ENCODE measurements at places on chromosomes 5 and 9.

- no peak for DNase-seq
These were observed 45.2 kb downstream of the ALG2 start for GRCh38 chr9:99176527-99177013.

GRCh38 chr5:141371572-141372475 lies 1.8 kb downstream of the PCDHGB3 start:
- no peak for DNase-seq

GRCh38 chr9:16294133-16294770 lies 576.2 kb downstream of the BNC2 start:
- no peak for DNase-seq

GRCh38 chr9:21491756-21492155 lies 9.6 kb upstream of the IFNE start:
- DNase-seq, result no peak

DNA sequence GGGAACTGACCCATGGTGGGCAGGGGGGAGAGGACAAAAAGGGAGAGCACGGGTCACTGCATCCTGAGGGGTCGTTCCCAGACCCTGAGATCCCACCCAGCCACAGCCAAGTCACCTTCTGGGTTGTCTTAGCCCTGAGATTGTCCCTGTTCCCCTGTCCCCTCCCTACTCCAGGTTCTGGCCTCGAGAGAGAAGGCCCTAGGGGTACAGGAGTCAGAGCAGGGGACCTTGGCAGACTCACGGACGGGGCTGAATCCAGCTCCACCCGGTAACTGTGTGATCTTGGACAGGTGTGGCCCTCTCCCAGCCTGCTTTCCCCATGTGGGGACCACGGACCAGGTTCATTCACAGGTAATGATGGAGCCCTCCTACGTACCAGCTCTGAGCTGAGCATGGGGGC lies 11.2 kb upstream of the CERCAM start:
- DNase-seq, result no peak

GRCh38 chr9:24096756-24097155 lies 270.7 kb upstream of the ELAVL2 start:
- no peak for DNase-seq

DNA sequence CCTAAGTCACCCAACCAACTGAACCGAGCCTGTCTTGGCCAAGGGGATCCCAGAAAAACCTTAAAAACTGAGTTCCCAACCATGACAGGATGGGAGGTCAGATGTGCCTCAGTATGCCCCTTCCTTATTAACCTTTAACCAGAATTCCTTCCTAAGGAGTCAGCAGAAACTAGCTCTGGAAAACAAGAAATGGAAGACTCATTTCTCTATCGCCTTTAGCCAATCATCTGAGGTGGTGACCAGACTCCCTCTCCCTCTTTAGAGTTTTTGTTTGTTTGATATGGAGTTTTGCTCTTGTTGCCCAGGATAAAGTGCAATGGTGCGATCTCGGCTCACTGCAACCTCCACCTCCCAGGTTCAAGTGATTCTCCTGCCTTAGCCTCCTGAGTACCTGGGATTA lies 37.5 kb downstream of the SLC28A3 start:
- DNase-seq, result no peak

- no peak for DNase-seq
These were observed 10.7 kb upstream of the CLK4 start for GRCh38 chr5:178637356-178638074.

DNA sequence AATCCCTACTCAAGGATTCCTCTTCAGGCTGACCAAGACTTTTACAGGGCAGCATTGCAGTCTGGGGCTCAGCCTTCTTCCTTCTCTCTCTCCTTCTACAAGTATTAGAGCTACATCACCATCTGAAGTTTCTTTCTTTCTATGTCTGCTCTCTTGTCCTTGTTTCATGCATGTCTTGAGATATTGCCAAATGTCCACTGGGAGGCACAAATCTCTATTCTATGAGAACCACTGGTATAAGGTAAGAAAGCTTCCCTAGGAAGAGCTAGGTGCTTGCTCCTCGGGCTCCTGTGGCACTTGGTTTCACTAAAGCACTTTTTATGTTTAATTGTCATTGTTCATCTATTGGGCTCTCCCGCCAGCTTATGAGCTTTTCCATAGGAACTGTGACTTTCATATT lies 289.2 kb upstream of the PCSK5 start:
- DNase-seq, result no peak

GRCh38 chr5:178201927-178202235 lies 2.5 kb upstream of the HNRNPAB start:
- no peak for DNase-seq

- DNase-seq, result no peak
These were observed 242.9 kb downstream of the EBF1 start for GRCh38 chr5:158856794-158857193.

- DNase-seq, result no peak
These were observed 69.1 kb downstream of the EPB41L4B start for GRCh38 chr9:109251776-109252106.

DNA sequence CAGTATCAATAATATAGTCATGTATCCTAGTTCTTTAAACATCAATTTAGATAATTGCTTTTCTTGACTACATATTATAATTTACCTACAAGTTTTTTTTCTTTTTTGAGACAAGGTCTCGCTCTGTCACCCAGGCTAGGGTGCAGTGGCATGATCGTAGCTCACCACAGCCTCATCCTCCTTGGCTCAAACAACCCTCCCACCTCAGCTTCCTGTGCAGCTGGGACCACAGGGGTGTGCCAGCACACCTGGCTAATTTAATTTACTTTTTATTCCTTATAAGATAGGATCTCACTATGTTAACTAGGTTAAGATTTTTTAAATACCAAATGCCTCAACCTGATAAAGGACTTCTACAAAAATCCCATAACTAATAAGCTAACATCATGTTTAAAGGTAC lies 21.1 kb downstream of the UIMC1 start:
- DNase-seq, result no peak

GRCh38 chr9:4574657-4575243 lies 84.5 kb downstream of the SLC1A1 start:
- no peak for DNase-seq

GRCh38 chr5:136079195-136079985 lies 50.6 kb downstream of the TGFBI start:
- no peak for DNase-seq
